ENCODE measurements at places on chromosomes 7 and 10.

DNA sequence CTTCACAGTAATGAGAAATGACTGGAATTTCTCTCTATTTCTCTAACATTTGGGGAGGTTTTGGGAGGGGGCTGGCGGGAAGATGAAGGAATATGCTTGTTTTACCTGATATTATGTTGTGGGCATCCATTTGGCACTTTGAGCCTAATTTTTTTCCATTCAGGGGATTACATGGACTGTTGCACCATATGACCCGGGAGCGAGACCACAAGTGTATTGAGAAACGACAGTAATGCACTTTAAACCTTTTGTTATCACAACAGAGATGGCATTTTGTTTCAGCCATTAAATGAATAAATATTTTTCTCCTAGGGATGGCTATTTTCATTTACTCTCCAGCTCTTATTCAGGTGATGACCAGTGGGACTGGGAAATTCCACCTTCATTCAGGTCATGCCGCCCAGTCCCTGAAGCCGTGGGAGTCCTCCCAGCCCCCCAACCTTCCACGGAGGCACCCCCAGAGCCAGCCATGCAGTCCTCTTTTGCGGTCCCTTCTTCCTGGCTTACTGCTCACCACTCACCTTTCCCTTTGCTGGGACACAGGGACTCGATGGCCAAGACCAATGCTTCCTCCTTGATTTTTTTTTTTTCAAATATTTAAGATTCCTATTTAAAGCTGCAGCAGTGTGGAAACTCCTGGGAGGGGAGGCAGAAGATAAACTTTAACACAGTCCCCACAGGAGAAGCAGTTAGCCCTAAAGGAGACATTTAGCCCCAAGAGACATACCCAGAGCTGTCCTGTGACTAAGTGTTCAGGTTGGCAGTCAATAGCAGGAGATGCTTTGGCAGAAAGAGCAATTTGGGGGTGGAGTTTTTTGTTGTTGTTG is 190.9 kb upstream of the YAE1 start:
- peaks cover 5% of the 10 kb centered on the region for H3K27me3 ChIP-seq
- H3K4me3 ChIP-seq: no peak overlapping the region
- no peaks in the 10 kb centered on the region for H3K4me1 ChIP-seq
- no peak for DNase-seq
- no peaks in the 10 kb centered on the region for H3K36me3 ChIP-seq

GRCh38 chr7:54978364-54979116 is 40.3 kb upstream of the EGFR start:
- no peak for DNase-seq
- peaks cover 12% of the 10 kb centered on the region for H3K27me3 ChIP-seq
- no peak overlapping the region for H3K4me3 ChIP-seq

DNA sequence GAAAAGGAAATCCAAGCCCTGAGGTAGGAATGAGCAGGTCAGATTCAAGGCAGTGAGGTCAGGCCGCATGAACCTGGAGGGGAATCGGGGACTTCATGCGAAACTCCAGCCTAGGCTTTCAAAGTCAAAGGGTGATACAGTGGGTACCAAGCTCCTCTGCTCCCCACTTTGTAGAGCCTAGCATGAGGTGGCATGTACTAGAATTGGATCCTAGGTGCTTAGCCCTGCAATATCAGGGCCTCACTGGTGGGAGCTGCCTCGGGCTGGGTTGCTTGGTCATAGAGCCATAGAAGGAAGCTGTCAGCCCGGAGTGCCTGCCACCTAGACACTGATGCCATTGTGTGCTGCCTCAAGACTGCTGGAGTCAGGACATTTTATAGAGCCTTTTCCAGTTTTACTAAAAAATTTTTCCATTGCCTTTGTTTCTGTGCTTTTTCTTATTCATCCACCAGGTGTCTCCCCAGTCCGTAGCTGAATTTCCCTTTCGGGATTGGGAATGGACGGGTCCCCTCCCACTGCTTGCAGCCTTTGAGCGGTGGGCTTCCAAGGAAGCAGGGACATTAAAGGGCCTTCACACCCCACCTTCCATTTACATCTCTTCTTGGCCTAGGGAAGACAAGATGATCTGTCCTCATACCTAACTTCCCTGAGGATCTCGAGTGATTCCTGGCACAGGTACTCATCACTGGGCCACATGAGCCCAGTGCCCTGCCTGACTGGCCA is 5.5 kb upstream of the LZTS2 start:
- peaks cover 21% of the 10 kb centered on the region for H3K4me1 ChIP-seq
- DNase-seq: no peak
- no peak overlapping the region for H3K27ac ChIP-seq
- no peaks in the 10 kb centered on the region for H3K27me3 ChIP-seq
- H3K4me3 ChIP-seq: no peak overlapping the region

DNA sequence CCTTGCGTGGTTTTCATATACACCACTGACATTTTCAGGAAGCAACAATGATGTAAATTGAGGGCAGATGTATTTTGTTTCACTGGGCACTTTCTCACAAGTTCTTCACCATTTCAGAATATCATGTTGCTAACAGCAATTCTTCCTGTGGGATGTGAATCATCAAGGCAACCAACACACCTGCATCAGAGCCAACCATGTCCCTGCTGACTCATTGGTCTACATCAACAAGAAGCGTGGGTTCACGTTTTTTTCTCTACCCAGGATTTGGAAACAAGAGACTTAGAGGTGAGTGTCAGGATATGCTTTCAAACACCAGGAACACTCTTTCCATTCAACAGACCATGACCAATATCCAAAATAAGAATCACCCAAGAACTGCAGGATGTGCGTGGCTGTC is 203.9 kb downstream of the TEX36 start:
- H3K4me1 ChIP-seq: no peaks in the 10 kb centered on the region
- no peak overlapping the region for H3K4me3 ChIP-seq
- no peaks in the 10 kb centered on the region for H3K36me3 ChIP-seq
- no peak overlapping the region for H3K27ac ChIP-seq
- no peak for DNase-seq

DNA sequence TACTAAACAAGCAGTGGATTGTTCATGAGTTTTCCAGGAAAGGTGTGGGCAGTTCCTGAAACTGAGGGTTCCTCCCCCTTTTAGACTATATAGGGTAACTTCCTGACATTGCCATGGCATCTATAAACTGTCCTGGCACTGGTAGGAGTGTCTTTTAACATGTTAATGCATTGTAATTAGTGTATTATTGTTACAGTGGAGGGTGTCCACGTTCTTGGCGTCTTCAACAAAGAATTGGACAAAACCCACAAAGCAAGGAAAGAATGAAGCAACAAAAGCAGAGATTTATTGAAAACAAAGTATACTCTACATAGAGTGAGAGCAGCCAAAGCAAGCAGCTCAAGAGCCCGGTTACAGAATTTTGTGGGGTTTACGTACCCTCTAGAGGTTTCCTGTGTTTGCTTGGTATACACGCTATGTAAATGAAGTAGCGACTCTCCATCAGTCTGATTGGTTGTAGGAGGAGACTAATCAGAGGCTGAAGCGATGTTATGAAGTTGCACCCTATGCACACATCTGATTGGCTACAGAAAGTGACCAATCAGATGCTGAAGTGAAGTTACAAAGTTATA is 175.2 kb downstream of the NSUN6 start:
- DNase-seq: no peak
- H3K27ac ChIP-seq: no peak overlapping the region
- no peak overlapping the region for H3K4me3 ChIP-seq
- no peaks in the 10 kb centered on the region for H3K4me1 ChIP-seq
- peaks cover 8% of the 10 kb centered on the region for H3K27me3 ChIP-seq

DNA sequence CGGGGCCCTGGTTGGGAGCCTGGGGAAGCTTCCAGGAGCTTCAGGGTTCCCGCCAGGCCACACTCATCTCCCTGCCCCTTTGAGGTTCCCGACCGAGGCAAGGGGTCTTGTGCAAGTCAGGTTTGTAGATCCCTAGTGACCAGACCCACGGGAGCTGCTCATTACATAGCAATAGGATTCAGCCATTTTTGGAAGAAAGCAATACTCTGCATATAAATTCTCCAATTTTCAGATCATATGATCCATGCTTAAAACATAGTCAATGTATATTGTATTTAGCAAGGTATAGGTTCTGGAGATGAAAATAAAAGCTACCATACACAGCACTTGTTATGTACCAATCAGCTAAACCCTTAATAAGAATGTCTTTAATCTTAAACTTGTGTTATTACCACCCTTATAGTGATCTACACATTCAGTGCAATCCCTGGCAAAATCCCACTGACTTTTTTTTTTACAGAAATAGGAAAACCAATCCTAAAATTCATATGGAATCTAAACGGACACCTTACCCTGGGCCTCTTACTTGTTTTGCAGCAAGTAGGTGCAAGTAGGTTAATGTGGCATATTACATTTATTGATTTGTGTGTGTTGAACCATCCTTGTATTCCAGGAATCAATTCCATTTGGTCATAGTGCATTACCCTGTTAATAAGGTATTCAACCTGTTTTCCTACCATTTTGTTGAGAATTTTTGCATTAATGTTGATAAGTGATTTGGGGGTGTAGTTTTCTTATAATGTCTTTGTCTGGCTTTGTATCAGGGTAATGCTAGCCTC is 13.8 kb upstream of the FKBP9 start:
- peaks cover 6% of the 10 kb centered on the region for H3K4me1 ChIP-seq
- no peak for DNase-seq
- H3K27ac ChIP-seq: peak overlapping the region; percentile 58
- no peaks in the 10 kb centered on the region for H3K36me3 ChIP-seq
- H3K4me3 ChIP-seq: peak overlapping the region; percentile 88
- peaks cover 10% of the 10 kb centered on the region for H3K27me3 ChIP-seq

Data from effector memory CD8-positive, alpha-beta T cell (primary cell).